ENCODE measurements at places on chromosomes 12 and 14.

DNA sequence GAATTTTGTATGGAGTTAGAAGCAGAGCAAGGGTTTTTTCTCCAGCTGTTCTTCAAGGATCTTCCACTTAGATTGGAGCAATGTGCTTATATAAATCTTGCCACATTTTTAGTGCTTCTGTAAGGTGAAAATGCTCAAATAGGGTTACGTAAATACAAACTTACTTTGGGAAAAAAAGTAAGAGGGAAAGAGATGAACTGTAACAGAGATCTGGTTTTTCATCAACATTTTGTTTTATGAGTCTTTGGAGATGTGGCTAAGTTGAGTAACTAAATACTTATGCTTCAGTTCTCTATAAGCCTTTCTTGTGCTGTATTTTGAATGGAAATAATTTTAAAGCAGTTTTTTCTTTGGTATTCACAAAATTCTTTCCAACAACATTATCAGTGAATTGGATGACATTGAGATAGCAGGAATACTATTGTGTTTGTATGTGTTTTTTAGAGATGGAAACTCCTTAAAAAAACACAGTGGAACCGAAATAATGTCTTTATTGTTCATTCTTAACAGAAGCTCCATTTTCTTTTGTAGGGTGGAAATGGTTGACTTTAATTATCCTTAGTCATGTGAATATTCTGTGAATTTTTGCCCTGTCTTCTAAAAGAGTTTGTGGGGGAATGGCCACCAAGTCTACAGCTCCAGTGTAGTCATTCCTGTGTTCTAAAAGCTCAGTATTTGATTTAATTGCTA lies 45.7 kb downstream of the NPAS3 start:
- DNase-seq, result no peak

GRCh38 chr12:46027172-46027571 lies 36.8 kb upstream of the SCAF11 start:
- DNase-seq, result no peak

GRCh38 chr12:65703176-65703575 lies 121.1 kb upstream of the HMGA2 start:
- DNase-seq, result no peak

DNA sequence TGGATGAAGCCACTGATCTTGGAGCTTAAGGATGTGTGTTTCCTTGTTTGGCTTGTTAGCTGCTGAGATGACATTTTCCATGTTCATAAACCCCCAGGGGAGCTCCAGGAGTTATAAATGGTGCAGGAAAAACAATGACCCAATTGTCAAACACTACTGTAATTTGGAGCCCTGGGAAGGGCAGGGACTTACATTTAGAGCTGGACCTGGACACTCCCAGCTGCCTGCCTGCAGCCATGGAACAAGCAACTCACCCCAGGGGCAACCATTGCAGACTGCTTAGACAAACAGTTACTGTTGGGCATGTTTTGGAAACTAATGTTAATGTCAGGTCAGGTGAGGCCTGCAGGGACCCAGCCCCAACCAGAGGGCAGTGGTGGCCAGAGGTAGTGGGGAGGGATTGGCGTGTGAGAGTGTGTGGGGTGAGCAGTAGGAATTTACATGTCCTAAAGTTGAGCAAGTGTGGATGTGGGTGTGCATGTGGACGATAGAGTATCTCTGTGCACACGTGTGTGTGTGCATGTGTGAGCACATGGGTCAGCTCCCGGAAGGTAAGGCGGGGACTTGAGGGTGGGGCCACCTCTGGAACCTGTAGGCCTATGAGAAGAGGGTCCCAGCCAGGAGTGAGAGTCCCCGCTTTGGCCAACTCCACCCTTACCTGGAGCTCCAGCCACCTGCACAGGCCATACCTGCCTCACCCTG lies 86.4 kb upstream of the NOS1 start:
- DNase-seq, result no peak

DNA sequence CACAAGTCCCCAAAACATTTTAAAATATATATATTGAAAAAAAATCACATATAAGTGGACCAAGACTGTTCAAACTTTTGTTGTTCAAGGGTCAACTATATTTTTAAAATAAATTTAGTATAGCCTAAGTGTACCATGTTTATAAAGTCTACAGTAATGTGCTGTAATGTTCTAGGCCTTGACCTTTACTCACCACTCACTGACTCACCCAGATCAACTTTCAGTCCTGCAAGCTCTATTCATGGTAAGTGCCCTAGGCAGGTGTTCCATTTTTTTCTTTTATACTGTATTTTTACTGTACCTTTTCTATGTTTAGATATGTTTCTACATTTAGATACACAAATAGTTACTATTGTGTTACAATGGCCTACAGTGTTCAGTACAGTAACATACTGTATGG lies 23.4 kb upstream of the TMTC1 start:
- DNase-seq, result no peak

DNA sequence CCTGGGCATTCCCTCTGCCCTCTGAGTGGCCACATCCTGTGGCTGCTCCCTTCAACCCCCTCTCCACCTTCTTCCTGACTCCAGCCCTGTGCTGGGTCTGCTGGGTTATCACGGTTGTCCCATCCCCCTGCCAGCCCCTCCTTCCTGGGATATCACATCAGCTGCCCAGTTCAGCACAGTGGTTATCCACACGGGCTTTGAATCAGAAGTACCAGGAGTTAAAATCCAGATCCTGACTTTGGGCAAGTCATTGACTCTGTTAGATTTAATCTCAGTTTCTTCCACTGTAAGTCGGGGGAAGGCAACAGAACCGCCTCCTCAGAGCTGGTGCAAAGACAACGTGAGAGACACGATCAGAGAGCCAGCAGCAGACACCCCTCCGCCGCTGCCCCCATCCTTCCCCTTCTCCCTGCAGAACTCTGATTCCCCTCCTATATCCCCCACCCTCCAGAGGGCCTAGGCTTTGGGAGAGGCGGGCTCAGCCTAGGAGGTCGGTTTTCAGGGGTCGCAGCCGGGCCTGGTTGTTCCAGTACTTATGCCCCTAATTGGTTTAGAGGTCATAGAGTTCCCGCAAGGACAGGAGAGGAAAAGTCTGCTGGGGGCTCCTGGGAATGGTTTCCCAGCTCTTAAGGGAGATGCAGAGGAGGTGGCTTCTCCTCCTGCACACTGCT lies 42.5 kb downstream of the PRIMA1 start:
- DNase-seq, result no peak

All from stimulated activated CD4-positive, alpha-beta T cell treated with anti-CD3 and anti-CD28 coated beads, Interleukin-4, amount 100 ng/mL, for 4 hours (primary cell).